ENCODE measurements at places on chromosomes 2 and 18. TPM values are rescaled to one million over a fixed set of nuclear protein-coding genes. Genes with fewer than 3 reads are reported as not detected.

GRCh38 chr2:61557381-61557780 lies 19.2 kb upstream of the XPO1 start:
- no peak for DNase-seq

DNA sequence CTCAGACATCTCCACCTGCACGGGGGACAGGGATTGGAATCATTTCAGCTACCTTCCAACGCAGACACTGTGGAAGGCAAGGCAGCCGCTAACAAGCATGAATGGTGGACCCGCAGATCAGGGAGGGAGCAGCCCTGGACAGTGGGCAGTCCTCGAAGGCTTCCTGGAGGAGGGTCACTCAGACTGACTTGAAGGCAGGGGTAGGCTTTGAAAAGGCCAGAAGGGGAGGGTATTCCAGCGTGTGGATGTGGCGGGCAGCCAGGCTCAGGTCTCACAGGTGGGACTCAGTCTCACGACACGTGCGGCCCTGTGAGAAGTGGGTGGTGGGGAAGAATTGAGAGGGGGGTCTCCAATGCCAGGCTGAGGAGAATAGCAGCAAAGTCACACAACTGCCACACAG lies 29.9 kb downstream of the DYSF start:
- no peak for DNase-seq

GRCh38 chr2:28399956-28400355 lies 7.3 kb downstream of the FOSL2 start:
- no peak for DNase-seq

DNA sequence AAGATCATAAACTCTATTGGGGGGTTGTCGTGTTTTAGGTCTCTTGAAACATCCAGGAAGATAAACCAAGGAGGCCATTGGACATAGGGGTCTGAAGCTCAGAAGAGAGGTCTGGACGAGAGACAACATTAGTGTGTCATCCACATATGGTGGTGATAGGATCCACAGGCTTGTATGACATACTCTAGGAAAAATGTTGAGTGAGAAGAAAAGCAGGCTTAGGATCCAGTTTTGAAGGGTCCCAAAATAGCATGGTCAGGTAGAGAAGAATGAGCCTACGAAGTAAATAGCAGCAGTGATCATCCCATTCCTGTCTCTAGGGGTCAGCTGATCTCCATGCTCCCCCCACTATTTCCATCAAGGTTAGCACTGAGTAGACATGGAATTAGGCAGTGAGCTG lies 166.8 kb downstream of the ANKRD30B start:
- DNase-seq, result no peak

The PMAIP1 gene
- 5.8 TPM for total RNA-seq

The IL36G gene
- total RNA-seq, result not detected

The PRKCE gene
- total RNA-seq, result 10.8 TPM
